ENCODE measurements at places on chromosomes 4 and X.

DNA sequence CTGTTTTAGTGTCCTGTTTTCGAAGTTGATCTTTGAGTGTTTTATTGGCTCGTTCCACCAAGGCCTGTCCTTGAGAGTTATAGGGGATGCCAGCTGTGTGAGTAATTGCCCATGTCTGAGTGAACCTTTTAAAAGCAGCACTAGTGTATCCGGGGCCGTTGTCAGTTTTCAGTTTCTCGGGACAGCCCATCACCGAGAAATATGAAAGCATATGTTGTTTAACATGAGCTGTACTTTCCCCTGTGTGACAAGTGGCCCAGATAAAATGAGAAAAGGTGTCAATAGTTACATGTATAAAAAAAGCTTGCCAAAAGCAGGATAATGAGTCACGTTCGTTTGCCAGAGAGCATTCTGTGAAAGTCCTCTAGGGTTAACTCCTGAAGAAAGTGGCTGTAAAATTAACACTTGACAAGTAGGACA, 48.6 kb upstream of the RASSF6 start:
- no peak for DNase-seq

- DNase-seq: peak; percentile 68
Measured at GRCh38 chrX:48957477-48957826, at the start of gene OTUD5. OTUD5 (minus strand) TSS chrX:48957607; CDS start chrX:48957570, 37 bp downstream.

GRCh38 chr4:130747842-130748241, 1651.9 kb downstream of the C4orf33 start:
- DNase-seq: no peak

DNA sequence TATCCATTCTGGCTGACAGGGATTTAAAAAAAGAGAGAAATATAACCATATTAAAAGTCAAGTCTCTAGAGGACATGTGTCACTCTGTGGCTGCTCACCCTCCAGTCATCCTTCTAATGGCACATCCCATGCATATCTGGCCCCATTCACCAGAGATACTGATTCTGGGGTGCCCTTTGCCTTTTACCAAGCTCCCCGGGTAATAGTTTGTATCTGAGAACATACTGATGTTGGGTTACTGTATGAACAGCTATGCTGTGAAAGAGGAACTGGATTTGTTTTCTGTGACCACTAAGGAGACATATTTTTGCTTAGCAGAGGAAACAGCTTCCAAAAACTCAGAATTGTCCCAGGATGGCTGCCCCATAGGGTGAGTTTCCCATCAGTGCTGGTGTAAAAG, 56.0 kb downstream of the SAT1 start:
- no peak for DNase-seq

DNA sequence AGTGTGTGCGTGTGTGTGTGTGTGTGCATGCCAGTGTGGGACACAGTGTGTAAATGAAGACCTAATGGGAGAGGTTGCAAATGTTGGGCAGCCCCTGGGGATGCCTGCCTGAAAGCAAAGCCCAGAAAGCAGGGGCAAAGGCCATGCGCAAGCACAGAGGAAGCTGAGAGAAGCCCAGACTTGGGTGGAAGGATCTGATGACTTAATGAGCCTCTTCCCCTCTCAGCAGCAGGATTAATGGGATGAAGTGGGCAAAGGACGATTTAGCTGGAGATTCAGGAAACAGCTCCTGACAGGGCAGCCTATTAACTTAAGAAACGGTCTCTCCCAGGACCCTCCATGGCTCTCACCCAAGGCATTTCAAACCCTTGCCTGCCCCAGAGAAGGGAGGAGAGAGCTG, 107.3 kb downstream of the EFNB1 start:
- no peak for DNase-seq

DNA sequence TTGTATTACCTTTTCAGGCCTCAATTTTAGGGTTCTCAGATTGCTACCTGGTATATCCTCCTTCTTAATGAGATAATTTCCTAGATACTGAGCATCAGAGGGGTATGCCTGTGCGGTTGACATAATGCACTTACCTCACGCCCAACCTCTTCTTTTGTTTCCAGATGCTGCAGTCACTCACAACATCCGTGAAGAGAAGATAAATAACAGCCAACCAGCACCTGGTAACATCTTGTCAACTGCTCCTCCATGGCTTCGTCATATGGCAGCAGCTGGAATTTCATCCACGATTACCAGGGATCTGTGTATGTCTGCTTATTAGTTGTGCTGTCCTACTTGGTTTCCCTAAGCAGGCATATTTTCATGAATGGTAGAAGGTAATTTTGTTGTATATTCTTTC, 16.7 kb downstream of the SAGE1 start:
- DNase-seq: no peak

GRCh38 chr4:99301376-99302164, 10.8 kb upstream of the ADH1A start:
- no peak for DNase-seq

- no peak for DNase-seq
Measured at GRCh38 chr4:181528570-181529184, 714.5 kb upstream of the TENM3 start.

GRCh38 chr4:89314291-89314690, 6.7 kb upstream of the GPRIN3 start:
- DNase-seq: no peak

GRCh38 chr4:74821541-74821940, 27.2 kb upstream of the BTC start:
- no peak for DNase-seq

DNA sequence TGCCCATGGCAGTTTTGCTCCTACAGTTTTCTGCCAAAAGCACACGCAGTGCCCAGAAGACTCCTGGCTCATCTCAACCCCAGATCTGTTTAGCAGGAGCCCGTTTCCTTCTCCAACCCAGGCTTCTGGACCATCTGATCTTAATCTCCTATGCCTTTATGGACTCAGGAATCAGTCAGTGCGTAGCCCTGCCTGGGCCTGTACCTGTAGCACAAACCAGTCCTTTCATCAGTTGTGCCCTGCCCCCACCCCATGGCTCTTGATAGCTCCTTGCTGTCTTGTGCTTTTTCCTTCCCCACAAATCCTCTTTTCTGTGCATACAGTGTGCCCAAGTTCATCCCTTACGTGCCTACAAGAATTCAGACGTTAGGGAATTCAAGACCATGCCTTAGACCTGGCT, 1.5 kb downstream of the ZNF718 start:
- no peak for DNase-seq

GRCh38 chrX:138756234-138756633, 44.7 kb upstream of the FGF13 start:
- no peak for DNase-seq

- no peak for DNase-seq
Measured at GRCh38 chrX:37759878-37760418, 19.9 kb upstream of the CYBB start.

- no peak for DNase-seq
Measured at GRCh38 chrX:8310409-8310808, 139.3 kb upstream of the VCX2 start.

- no peak for DNase-seq
Measured at GRCh38 chr4:158209825-158210807, at the start of gene TMEM144. TMEM144 (plus strand) TSS chr4:158210486; CDS start chr4:158212668, 2,182 bp downstream.

DNA sequence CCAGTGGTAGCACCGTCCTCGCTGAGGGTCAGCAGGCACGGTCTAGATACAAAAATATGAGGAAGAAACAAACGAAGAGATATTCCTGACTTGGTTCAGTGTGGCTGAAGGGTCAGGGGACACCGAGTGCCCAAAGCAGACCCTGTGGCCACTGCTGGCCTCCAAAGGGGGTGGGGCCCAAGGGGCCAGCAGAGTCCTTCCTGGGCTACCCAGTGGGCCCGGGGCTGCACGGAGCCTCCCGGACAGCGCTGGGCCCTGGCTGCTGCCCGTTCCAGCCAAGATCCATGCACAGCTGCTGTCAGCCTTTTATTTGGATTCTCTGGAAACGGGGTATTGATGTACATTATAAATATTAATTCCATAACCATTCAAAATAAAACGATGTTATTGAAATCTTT, 20.4 kb downstream of the NELFA start:
- no peak for DNase-seq

DNA sequence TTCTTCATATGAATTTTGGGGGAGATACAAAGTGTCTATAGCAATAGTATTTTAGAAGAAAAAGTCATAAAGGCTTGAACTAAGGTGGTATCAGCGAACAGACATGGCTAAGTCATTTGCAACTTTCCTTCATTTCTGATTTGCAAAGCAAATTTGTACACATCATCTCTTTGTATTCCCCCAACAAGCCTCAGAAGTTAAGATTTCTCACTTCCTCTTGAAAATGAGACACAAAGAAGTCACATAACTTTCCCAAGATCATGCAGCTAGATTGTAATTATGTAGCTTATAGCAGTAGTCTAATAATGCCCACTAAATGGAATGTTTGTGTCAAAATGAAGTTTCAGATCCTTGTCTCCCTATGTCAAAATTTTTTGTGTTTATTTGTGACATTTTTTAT, 709.8 kb upstream of the HS3ST1 start:
- no peak for DNase-seq

- no peak for DNase-seq
Measured at GRCh38 chr4:39963656-39964055, 14.1 kb downstream of the PDS5A start.

GRCh38 chr4:20456407-20456806, 204.7 kb downstream of the SLIT2 start:
- no peak for DNase-seq

DNA sequence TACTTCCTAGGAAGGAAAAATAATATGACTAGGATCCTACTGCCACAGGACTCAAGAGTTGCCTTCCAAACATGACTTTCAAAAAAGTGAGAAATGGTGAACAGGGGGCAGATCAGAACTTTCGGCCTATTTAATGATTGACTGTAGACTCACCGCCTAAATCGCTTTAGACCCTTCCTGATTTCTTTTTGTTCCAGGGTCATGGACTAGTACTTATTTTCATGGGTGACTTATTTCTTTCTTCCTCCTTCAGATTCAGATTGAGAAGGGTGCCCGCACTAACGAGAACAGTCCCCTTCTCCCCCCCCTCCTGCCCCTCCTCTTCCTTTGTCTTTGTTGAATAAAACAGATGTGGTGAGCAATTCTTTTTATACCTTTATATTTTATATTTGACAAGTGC, 48.0 kb upstream of the KLHL8 start:
- no peak for DNase-seq

DNA sequence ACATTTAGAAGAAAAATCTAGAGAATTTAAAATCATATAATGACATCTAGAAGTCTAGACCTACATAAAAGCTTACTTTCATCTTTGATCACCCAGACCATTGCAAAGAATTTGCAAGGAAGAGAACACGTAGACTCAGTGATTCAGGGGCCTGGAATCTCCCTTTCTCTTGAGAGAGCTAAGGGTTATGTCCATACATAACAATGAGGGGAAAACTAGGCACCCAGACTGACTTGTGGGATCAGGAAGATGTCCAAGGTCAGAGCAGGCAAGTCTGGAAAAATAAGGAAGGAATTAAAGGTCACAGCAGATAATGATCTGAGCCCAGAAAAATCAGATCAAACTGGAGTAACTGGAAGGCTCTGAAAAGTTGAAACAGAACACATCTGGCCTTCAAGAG, 198.4 kb upstream of the SFRP2 start:
- DNase-seq: no peak

- DNase-seq: no peak
Measured at GRCh38 chr4:153346563-153346962, 2.1 kb downstream of the MND1 start.

- no peak for DNase-seq
Measured at GRCh38 chrX:30039768-30040167, 175.6 kb upstream of the MAGEB2 start.

GRCh38 chr4:110704748-110705439, 82.0 kb upstream of the PITX2 start:
- DNase-seq: no peak

GRCh38 chr4:38131371-38132091, 171.3 kb downstream of the PTTG2 start:
- DNase-seq: peak; percentile 72

Measured in T-helper 22 cell (primary cell).